ENCODE measurements at places on chromosomes 5 and 9.

DNA sequence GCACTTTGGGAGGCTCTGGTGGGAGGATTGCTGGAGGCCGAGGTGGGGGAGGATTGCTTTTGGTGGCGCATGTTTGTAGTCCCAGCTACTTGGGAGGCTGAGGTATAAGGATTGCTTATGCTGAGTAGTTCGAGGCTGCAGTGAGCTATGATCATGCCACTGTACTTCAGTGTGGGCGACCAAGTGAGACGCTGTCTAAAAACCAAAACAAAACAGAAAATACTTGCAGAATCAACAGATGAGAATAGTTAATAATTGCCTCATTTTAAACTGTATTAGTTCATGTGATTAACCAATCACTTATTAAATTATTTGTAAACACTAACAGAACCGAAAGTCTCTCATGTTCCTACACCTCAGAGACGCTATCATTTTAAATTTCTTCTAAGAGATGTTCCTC is 118.1 kb downstream of the CCDC171 start:
- DNase-seq = no peak

GRCh38 chr9:11595756-11596155 is 983.0 kb upstream of the PTPRD start:
- no peak for DNase-seq

- DNase-seq = no peak
Measured at GRCh38 chr9:137217276-137218211, 4.5 kb downstream of the RNF208 start.

- DNase-seq = no peak
Measured at GRCh38 chr5:132389051-132389331, 19.5 kb downstream of the SLC22A5 start.

DNA sequence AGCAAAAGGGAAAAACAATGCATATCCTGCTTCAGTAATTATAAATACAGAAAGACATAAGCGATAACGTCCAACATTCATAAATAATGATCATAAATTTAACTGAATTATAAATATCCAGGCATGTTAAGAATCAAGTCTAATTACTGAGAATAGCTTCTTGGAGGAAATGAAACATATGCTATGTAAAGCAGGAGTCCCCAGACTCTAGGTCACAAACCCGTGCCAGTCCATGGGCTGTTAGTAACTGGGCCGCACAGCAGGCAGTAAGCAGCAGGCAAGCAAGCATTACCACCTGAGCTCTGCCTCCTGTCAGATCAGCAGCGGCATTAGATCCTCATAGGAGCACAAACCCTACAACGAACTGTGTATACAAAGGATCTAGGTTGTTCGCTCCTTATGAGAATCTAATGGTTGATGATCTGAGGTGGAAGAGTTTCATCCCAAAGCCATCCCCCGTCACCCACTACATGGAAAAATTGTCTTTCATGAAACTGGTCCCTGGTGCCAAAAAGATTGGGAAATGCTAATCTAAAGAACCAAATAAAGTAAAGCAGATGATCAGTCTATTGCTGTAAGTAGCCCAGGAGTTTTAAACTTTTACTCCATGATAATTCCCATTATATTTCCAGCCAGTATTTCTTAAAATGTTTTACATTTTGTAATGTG is 50.4 kb downstream of the CERT1 start:
- no peak for DNase-seq

- no peak for DNase-seq
Measured at GRCh38 chr5:118988866-118989180, 476 bp upstream of the DTWD2 start.

- DNase-seq = no peak
Measured at GRCh38 chr9:95822583-95823431, 52.7 kb upstream of the ERCC6L2 start.

DNA sequence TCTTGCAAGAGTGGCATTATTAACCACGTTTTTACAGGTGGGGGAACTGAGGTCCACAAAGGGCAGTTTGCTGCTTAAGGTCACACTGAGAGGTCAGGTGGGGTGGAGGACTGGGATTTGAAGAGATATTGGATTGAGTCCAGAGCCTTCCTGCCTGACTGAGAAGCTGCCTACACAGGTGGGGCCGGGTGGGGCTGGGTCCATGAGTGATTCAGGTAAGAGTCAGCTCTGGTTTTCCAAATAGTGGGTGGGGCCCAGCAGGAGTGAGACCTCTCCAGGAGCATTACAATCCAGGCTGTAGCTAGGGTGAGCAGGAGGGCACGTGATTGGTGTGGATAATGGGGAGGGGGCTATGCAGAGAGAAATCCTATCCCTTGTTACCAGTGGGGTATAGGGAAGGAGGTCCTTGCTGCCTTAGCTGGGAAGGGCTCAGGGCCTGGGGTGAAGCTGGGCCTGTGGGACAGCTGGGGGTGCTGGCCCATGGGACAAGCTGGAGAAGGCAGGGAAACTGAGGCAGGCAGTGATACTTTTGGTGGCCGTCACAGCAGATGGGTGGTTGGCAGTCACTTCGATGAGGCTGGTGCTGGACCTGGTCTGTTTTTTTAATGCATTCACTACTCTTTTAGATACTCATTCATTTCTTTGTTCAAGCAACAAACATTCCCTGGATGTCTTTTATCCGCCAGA is 2.9 kb upstream of the PTGS1 start:
- no peak for DNase-seq

GRCh38 chr5:159458217-159458711 is 128.0 kb upstream of the IL12B start:
- DNase-seq = no peak

DNA sequence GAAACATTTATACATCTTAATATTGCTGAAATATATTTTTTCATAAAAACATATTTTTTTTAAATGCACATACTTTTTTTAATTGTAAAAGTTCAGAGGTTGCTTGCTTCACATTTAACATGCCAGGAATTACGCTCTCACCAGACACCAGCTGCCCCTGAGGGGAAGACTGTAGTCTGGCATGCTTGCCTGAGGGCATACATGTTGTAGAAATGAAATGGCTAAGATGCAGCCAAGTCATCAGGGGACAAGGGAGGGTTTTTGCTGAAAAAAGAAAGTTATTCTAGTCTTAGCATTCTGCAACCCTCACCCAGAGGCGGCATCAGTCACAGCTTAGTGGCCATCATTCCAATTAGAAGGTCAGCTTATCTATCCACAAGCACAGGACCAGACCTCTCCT is 426.7 kb upstream of the FTMT start:
- DNase-seq = no peak

GRCh38 chr5:169826618-169827017 is 153.7 kb downstream of the INSYN2B start:
- DNase-seq = no peak

DNA sequence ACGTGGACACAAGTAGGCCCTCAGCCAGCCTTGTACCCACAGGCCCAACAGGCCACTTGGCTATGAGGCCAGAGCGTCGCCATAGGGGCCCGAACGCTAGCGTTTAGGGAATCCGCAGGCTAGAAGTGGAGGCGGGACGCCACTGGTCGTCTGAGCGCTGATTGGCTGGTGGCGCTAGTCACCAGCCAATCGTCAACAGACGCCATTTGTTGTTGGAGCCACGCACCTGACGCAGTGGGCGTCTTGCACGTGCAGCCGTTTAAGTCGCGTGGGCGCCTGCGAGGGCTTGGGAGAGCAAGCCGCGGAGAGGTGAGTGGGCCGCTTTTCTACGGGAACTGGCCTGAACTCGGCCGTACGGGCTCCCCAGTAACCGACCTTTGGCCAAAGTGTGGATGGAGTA is at the start of gene DDX4:
DDX4 (plus strand) TSS at position 269 of the 400 bp plus-strand sequence. CDS start 903 bp downstream, outside the sequence.
- DNase-seq = no peak

GRCh38 chr5:120901199-120901598 is 437.1 kb downstream of the PRR16 start:
- no peak for DNase-seq

DNA sequence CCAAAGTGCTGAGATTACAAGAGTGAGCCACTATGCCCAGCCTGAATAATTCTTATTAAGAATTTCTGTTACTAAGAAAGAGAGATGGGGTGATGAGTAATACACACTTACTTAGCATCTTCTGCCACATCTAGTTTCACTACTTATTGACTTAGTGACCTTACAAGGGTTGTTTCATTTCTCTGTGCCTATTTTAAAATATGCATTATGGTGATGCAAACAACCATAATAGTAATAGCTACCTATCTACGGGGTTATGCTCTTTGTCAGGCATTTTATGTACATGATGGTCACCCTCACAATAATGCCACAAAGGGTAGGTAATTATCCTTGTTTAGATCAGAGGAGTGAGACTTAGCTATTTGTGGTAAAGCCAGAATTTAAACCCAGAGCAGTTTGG is 499.0 kb upstream of the SGCD start:
- no peak for DNase-seq

GRCh38 chr9:96612105-96612965 is 7.3 kb downstream of the CDC14B start:
- DNase-seq = no peak

DNA sequence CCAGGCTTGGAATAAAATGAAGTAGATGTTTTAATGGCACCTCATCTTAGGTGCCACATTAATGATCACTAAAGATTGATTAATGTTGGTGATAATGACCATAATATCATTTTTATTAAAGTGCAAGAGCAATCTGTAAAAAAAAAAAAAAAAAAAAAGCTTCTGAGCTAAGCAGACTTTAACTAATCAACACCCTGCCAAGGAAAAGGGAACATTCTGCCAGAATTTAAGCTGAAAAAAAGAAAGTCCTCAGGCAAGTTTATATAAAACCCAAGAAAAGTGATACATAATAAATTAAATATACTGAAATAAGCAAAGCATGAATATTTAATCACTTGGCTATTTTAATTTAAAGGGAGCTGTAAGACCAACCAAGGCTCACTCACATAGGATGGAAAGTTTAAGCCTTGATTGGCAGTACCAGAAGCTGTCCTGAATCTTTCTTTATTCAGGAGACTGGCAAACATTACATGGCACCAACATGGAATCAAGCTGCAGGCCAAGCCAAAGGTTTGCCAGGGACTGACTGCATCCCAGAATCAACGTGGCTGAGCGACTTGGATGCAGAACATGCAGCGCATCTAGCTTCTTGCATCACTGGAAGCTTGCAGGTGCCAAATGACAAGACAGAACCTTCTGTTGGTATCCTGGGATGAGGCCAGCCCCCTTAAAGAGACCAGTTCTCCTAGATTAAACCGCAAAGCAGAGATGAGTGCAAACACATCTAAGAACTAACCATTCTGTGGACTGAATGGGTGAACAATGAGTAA is 413.6 kb downstream of the ENC1 start:
- DNase-seq = no peak

DNA sequence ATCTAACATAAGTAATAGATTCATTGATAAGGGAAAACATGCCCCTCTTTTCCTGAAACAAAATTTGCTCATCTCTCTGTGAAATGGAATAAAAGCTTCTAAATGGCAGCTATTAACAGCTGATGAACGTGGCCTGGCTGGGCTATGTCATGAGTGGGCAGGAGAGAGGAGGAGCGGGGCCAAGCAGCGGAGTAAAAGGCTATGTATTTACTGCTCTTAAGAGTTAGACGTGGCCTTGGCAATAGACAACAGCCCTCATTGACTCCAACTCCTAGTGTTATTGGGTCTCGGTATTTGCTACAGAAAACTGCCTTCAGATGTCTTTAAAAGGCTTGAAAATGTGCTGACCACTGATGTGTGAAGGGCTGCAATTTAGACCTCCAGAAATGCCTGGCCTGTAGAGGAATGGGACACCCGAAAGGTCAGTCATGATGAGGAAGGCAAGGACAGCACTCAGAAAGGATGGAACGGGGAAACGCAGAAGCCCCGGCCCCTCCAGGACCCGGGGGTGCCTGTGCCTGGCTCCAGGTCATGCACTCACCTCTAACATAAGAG is 116.8 kb downstream of the PDZD2 start:
- no peak for DNase-seq

GRCh38 chr5:23385036-23385435 is 122.4 kb upstream of the PRDM9 start:
- DNase-seq = no peak

- DNase-seq = no peak
Measured at GRCh38 chr5:6423327-6424109, 25.1 kb upstream of the UBE2QL1 start.

DNA sequence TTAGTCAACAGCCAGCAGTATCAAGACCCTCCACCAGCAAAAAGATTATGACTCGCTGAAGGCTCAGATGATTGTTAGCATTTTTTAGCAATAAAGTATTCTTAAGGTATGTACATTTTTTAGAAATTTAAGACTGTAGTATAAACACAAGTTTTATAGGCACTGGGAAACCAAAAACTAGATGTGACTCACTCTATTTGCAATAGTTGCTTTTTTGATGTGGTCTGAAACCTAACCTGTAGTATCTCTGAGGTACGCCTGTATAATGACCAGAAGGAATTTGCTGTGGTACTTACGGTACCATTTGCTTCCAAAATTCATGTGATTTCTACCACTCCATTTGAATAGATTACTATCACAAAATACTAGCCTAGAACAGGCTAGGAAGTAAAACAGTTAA is 60.8 kb downstream of the WDR41 start:
- no peak for DNase-seq

GRCh38 chr9:93894691-93895079 is 60.5 kb downstream of the BARX1 start:
- DNase-seq = no peak
